Naive thymus-derived CD8-positive, alpha-beta T cell (primary cell): ENCODE measurements at places on chromosomes 3 and 15.

DNA sequence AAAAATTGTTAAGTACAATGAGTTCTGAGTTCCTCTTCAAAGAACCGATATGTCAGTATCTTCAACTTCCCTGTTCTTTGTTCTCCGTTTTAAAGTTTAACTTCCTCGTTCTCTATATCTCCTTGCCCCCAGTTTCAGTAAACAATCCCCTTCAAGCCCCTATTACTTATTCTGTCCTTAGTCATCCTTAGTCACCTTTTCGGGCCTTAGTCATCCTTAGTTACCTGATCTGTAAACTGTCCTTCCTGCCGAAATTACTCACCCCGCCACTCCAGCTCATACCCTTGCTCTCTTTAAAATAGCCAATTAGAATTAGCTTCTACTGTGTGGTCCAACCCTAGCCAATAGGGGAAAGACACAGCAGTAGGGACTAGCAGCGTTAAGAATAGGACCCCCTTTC lies 1165.6 kb downstream of the NSUN3 start:
- no peak for DNase-seq

DNA sequence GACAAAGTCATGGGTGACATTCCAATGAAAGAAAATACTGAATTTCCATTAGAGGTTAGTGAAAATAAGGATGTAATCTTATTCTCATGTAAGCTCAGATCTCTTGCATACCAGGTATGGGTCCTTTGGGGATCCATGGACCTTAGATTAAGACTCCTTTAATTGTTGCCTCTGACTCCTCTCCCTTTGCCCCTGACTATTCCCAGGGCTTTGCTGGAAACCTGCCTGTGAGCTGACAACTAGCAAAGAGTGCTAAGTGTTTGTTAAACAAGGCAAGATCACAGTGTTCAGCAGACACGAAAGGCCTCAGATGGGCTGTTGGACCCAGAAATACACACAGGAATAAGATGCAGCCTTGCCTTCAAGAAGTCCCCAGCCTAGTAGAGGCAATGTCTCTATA lies 32.1 kb downstream of the ACKR2 start:
- no peak for DNase-seq

DNA sequence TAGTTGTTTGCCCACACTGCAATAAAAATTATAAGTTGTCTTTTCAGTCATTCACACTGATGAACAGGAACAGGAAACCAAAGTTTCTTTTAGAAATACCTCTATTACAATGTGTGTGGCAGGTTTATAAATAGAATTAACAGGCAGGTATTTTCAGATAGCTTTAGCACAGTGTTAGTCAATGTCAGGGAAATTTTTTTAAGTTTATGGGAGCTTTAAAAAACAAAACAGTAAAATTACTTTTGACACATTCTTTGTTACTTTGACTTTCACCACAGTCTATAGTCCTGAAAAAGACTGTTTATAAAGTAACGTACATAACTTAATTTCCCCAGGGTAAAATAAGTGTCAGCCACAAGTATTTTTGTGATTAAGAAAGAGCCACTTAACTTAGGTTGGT lies 38.1 kb downstream of the SERPINI1 start:
- no peak for DNase-seq

DNA sequence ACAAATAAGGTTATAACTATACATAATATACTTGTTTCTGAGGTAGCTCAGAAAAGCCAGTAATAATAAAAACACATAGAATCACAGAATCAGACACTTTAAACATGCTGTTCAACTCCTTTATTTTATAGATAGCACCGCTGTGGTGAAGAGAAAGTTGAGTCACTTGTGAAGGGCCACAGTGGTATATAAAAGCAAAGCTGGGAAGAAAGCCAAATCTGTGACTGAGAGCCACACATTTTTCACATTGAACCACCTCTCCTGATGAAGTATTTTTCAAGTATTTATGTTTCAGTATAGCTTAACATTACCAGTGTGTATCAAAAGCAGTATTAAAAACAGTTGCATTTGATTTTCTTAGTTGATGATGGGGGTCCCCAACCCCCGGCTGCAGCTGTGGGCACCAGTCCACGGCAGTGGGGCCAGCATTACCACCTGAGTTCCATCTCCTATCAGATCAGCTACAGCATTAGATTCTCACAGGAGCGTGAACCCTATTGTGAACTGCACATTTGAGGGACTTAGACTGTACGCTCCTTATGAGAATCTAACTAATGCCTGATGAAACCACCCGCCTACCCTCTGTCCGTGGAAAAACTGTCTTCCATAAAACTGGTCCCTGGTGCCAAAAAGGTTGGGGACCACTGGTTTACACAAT lies 46.2 kb downstream of the TBL1XR1 start:
- DNase-seq = peak; percentile 22

DNA sequence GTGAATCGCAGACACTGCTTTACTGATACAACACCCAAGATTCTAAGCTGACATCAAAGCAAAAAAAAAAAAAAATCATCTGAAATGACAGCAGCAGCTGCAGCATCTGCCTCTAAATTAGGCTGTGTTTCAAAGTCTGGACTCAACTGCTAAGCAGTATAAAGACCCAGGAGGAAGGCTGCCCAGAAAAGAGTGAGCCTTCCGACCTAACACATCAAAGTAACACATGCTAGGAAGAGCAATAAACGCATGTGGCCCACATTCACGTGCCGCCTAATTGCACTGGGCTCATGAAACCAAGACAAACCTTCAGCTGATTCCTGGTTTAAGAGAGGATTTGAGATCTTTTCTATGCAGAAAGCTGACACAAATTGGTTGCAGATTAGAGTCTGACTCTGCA lies 317.1 kb downstream of the ZIC4 start:
- no peak for DNase-seq

DNA sequence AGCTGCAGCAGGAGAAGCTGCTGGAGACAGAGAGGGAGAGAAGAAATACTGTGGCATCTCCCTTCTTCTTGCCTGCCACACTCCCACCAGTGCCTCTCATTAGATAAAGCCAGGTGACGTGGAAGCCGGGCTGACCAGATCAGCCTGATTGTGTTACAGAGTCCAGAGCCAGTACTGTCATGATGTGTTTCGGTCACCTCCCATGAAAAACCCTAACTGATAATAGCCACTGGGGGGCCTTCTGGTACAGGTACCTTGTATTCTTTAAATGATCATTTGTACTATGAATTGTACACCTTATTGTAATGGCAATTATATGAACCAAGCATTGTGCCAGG lies 125.8 kb upstream of the TMEM108 start:
- DNase-seq = no peak

- DNase-seq = no peak
These were observed 277.5 kb upstream of the TBL1XR1 start for GRCh38 chr3:177474652-177475355.

DNA sequence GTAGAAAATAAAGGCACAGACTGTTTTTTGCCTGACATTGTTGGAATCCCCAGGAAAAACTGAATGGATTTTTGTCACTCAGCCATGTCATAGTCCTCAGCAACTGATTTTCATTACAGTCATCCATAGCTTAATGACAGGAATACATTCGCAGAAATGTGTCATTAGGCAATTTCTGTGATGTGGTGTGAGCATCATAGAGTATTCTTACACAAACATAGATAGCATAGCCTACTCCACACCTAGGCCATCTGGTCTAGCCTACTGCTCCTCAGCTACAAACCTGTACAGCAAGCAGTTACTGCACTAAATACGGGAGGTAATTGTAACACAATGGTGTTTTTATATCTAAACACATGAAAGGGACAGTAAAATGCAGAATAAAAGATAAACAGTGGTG lies 34.4 kb upstream of the FBN1 start:
- DNase-seq = no peak

DNA sequence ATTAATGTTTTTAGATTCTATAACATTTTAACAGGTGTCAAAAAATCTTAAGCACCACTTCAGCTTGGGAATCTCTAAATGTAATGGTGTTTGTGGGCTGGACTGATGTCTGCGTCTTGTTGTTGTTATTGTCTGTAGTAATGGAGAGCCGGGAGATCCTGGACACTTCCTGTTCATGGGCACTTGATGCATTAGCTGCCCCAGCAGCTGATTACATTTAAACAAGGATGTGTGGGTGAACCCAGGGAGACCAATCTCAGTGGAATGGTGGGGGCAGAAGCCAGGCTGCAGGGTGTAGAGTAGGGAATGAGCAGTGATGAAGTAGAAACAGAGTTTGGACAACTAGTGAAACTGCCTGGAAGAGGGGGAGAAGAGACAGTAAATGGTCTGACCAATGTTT lies 7.8 kb downstream of the CCR5AS start:
- no peak for DNase-seq

- no peak for DNase-seq
These were observed 169.2 kb downstream of the SQOR start for GRCh38 chr15:45804028-45804427.

- DNase-seq = no peak
These were observed 79.1 kb downstream of the SLC25A26 start for GRCh38 chr3:66299891-66300290.

DNA sequence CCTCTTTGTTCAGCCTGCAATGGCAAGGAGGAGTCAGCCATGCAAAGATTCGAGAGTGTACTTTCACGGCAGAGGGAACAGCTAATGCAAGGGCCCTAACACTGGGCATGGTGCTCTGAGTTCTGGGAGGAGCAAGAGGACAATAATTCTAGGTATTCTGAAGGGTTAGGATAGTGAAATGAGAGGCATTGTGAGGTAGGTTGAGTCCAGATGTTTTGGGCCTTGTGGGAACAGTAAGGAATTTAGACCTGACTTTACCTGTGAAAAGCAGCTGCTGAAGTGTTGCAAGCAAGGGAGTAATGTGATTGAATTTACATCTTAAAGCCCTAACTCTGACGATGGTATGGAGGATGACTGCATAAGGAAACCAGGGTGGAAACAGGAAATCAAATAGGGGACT lies 211.6 kb downstream of the CNTN3 start:
- DNase-seq = no peak

DNA sequence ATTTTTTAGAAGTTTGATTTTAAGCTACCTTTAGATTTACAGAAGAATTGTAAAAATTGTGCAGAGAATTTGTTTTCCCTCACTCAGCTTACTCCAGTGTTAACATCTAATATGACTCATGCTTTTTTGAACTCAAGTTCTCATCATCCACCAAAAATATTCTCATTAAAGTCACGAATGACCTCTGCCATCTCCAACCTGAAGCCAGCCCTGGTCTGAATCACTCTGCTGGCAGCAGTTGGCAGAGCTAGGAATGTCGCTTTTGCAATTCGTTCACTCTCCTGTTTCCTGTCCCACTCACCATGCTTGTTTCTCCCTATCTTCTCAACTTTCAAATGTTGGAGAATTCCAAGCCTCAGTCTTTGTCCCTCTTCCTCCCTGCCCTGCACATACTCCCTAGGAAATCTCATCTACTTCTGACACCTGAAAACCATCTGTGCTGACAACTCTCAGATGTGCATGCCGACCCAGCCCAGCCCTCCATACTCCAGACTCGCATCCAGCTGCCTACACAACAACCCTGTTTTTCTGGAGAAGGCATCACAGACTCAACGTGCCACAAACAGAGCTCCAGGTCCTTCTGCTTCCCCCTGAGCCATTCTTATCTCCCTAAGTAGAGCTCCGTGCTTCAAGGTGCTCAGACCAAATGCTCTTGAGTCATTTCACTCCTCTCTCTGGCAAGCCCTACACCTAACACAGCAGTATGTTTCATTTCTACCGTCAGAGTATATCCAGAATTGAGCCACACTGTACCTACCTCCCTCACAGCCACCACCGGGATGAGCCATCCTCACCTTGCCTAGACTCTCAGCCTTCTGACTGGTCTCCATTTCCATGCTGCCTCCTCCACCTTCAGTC lies 24.9 kb downstream of the PRR23E start:
- no peak for DNase-seq

- no peak for DNase-seq
These were observed 77.0 kb upstream of the PRR23C start for GRCh38 chr3:139121513-139122220.

DNA sequence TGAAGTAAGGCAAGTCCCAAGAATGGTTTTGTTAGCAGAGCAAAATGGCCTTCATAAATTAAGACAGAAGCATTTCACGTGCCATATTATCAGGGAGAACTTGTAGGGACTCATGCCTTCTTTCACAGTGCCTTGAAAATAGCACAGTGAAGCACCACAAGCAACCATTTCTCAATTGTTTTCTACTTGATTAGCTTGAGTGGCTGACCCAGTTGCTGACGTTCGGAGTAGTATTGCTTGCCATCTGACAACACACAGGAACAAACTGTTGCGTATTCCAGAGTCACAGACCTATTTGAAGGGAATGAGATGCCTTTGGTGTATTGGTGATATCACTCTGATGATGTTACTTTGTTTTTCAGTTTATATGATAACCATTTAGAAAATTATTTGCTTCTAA lies 3.0 kb upstream of the C3orf52 start:
- DNase-seq = no peak

- DNase-seq = no peak
These were observed 120.5 kb downstream of the BBX start for GRCh38 chr3:107643038-107643883.

DNA sequence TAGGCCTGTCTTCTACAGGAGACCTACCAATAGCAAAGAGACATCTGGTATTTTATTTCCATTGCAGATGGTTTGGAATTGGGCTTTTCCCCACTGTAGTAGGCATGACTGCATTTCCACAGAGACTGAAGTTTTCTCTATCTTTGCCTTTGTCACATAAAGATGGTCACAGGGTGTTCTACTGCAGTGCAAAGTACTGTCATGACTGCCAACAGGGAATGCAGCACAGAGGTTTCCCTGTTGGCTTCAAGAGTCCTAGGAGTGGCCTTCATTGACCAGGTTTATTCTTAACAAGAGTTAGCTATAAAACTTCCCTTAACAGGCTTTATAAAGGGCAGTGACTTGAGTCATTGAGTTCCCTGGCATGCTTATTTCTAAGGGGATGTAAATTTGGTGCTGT lies 36.8 kb upstream of the TM4SF4 start:
- DNase-seq = no peak

DNA sequence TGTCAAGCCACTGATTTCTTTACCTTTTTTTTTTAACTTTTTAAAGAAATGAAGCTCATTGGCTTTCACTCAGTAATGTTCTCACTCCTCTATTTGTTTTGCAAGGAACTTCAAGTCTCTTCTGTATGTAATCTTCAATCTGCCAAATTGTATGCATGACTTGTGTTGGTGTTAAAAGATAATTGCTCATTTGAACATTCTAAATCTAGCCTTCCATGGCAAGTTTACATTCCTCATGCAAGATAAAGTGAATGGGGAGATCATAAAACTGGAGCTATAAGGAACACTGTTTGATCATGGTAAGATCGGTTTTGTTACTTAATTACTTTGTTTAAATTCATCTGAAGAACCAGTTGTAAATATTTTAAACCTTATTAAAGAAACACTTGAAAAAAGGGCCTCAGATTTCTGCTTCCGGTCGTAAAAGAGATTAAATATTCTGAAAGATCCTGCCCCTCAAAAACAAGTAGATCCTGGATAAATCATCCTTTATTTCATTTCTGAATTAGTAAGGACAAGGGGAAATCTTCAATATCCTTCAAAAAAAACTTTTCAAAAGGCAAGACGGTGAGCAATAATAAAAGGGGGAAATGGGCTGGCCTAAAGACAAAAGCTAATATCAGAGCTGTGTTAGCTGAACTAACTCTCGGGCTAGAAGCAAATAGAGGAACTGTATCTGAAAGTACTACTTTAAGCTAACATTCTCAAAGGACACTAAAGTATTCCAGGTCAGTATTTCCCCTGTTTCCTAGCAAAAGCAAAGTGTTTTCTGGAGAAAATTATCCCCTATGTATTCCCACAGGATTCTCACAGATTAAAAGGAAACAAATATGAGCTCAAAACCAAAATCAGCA lies 107.0 kb upstream of the ATP11B start:
- no peak for DNase-seq

- DNase-seq = no peak
These were observed 68.0 kb downstream of the TIPARP start for GRCh38 chr3:156742401-156742800.

GRCh38 chr15:70156671-70157271 lies 59.1 kb upstream of the TLE3 start:
- no peak for DNase-seq

GRCh38 chr3:126746395-126747177 lies 42.5 kb downstream of the CHCHD6 start:
- no peak for DNase-seq
